GM06990 (cell line): ENCODE measurements at places on chromosomes 5 and 9.
A peak's percentile ranks its signal among the peaks of the same experiment; 100 is the strongest.

GRCh38 chr5:17666726-17667235 lies 32.5 kb downstream of the TAF11L14 start:
- DNase-seq, result no peak

DNA sequence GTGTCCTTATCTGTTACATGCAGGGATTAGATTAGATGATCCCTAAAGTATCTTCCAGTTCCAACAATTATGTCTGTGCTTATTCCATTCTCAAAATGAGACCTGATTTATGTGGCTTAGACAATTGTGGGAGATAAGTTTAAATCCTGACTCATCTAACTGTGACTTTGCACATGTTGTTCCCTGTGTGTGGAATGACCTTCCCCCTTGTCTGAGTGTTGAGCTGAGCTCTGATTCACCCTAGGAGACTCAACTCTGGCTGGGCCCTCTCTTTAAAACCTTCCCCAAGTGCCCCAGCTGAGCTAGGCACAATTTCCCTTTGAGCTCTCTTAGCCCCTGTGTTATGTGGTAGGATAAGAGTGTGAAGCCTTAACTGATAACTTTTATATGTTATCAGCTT lies 118.9 kb upstream of the ELL2 start:
- DNase-seq, result no peak

- no peak for DNase-seq
Observed at GRCh38 chr5:53557386-53557785, 3.1 kb upstream of the NDUFS4 start.

- no peak for DNase-seq
Observed at GRCh38 chr9:127938298-127938690, 640 bp upstream of the DPM2 start.

DNA sequence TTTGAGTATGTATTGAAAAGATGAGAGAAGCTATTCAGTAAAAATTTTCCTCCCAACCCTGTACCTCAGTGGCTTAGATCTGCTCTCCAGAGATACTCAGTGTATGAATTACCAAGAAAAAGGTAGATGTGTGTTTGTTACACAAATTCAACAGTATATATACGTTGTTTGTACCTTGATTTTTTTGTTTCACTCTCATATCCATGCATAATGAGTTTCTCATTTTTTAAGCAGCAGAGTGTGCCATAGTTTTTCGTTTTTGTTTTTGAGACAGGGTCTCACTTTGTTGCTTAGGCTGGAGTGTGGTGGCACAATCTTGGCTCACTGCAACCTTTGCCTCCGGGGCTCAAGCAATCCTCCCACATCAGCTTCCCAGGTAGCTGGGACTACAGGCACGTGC lies 77.7 kb downstream of the RAB24 start:
- no peak for DNase-seq

DNA sequence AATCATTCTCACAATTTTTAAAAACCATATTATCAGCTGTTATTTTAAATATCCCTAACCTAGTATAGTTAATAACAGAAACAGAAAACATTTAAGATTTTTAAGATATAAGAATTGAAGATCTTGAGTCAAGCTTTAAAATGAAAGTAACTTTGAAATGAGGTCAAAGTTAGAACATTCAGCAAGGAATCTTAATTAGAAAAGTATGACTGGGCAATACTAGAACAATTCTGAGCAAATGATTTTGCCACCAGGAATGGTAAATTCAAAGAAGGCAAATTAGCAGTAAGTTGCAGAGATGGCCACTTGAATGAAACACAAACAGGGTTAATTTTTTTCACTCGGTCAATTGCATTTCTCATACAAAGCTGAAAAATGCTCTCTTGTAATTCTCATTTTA lies 117.9 kb downstream of the NXNL2 start:
- no peak for DNase-seq

- no peak for DNase-seq
Observed at GRCh38 chr9:122190597-122191381, 31.1 kb downstream of the MORN5 start.

- no peak for DNase-seq
Observed at GRCh38 chr9:95641586-95641985, 124.8 kb upstream of the PTCH1 start.

GRCh38 chr5:76607353-76607871 lies 15.8 kb downstream of the F2RL2 start:
- DNase-seq, result no peak

GRCh38 chr9:37987467-37987981 lies 81.5 kb downstream of the SHB start:
- DNase-seq, result no peak

- DNase-seq, result no peak
Observed at GRCh38 chr5:76816110-76816831, 2.6 kb upstream of the F2RL1 start.

GRCh38 chr5:160230686-160231527 lies 1.6 kb downstream of the FABP6 start:
- DNase-seq, result peak; percentile 66

DNA sequence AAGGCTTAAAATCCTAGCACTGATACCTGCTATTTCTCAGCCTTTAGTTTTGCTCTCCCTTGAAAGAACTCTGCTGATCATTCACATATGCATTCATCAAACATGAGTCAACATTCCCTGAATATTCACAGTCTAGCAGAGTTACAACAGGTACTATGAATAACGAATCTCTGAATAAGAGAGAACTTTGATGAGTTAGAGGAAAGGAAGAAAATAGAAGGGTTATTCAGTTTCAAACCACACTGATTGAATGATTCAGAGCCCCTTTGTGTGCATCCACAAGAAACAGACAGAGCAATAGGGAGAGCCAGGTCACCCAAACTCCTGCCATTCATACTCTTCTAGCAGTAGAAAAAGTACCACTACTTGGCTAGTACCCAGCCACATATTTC lies 36.0 kb downstream of the FOXD1 start:
- no peak for DNase-seq

GRCh38 chr5:58925627-58926540 lies 343.0 kb downstream of the RAB3C start:
- DNase-seq, result no peak

- no peak for DNase-seq
Observed at GRCh38 chr9:16637218-16637617, 233.3 kb downstream of the BNC2 start.

GRCh38 chr5:122252319-122252718 lies 59.7 kb upstream of the SNCAIP start:
- no peak for DNase-seq

GRCh38 chr5:117679046-117679445 lies 1104.4 kb upstream of the SEMA6A start:
- no peak for DNase-seq

- no peak for DNase-seq
Observed at GRCh38 chr5:171390883-171391677, 3.4 kb downstream of the NPM1 start.

- DNase-seq, result no peak
Observed at GRCh38 chr5:152397581-152397980, 7.5 kb downstream of the NMUR2 start.

- no peak for DNase-seq
Observed at GRCh38 chr5:143148771-143149170, 254.7 kb downstream of the NR3C1 start.
